Naive B cell (primary cell): ENCODE measurements at places on chromosomes 11 and 22. TPM values are rescaled to one million over a fixed set of nuclear protein-coding genes. Genes with fewer than 3 reads are reported as not detected.

Gene ACRV1
- polyA plus RNA-seq: not detected

Gene LDHAL6A
- not detected for polyA plus RNA-seq

GRCh38 chr11:24509114-24509513 lies 12.3 kb downstream of the LUZP2 start:
- DNase-seq: no peak

- DNase-seq: no peak
Observed at GRCh38 chr11:120471994-120472393, 39.6 kb upstream of the GRIK4 start.

DNA sequence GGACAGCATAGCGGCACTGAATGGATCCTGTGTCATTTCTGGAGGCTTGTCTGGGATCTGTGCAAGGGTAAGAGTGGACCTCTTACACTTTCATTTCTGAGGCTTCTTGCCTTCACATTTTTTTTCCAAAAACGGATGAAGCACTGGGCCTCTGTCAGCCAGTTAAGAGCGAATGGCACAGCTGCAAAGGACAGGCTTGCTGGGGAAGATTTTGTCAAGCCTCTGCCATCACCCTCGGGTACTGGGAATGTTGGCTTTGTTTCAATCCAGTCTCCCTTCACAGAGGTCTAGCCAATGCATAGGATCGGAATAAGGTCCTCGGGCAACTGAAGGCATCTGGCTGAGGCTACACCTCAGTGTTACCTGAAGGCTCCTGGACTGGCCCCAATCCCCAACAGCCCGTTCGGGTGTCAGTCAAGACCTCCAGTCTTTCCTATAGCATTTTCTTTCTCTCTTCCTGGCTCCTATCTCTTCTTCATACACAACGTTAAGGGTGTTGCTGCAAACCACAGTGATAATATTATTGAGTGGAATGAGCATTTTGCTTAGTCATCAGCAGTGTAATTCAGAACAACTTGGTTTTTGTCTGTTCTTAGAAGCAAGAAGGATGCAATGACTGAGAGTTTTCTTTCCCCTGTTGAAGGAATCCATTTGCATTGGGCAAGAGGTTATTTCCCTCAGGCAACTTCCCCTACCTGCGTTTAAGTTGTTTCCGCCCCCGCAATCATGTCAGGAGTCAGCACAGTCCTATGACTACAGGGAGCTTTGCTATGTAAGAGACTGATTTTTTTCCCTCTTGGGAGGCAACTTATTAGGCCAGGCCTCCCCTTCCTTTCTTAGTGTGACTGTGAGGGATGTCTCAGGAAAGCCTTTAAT lies 22.8 kb downstream of the NPAT start:
- DNase-seq: peak; percentile 46

Gene MAP6
- not detected for polyA plus RNA-seq

Gene HTR3B
- polyA plus RNA-seq: not detected

DNA sequence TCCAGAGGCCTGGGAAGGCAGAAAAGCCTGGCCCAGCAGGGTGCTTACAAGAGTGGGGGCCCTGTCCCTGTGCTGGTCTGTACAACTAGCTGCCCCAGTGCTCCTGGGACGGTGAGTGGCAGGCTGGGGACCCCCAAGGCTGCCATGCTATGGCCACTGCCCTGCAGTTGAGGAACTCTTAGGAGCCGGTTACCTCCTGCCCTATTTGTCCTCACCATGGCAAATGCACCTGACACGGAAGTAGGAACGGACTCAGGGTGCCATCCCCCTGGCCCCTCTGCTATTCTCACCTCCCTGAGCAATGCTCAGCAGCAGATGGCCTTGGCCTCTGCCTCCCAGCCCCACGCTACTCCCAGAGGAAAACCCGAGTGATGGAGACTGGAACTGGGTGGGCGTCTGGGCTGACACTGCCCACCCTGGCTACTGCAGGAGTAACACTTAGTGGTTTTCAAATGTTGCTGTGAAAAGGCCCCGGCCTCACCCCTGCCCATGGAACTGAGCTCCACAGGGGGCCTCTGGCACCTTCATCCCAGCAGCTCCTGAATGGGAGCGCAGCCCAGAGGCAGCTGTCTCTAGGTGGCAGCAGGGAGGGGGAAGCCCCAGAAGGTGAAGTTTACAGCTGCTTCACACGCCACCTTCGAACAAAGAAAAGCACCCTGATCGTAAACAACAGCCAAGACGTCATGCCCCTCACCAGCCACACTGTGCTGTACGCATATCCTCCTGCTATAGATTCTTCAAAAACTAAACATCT lies 105.3 kb downstream of the CTTN start:
- no peak for DNase-seq
